ENCODE measurements at places on chromosomes 3 and 15.

DNA sequence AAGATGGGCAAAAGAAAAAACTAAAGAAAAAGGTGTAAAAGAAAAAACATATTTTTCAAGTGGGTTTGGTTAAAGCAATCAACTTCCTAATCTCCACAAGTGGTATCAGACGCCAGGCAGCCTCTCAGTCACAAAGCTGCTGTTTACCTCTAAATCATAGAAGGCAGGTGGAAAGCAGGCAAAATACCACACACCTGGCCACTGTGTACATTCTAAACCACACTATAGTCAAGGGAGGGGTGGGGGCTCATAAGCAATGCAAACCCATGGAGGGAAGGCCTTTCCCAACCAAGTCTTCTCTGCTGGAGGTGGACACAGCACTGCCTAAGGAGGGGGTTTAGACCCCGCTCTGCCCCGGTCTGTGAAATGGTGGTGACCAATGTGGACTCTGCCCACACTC, 50.4 kb downstream of the MCF2L2 start:
- no peak for DNase-seq

DNA sequence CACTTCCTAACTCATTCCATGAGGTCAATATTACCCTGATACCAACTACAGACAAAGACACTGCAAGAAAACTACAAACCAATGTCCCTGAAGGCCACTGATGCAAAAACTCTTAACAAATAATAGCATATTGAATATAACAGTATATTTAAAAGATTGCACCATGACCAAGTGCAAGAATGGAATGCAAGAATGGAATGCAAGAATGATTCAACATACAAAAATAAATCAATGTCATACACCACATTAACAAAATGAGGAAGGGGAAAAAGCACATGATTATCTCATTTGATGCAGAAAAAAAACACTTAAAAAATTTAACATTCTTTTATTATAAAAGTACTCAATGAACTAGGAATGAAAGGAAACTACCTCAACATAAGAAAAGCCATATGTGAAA, 463.1 kb upstream of the NECTIN3 start:
- DNase-seq = no peak

- no peak for DNase-seq
These were observed 12.9 kb upstream of the TMC3 start for GRCh38 chr15:81386947-81387346.

GRCh38 chr3:98877132-98877531, 24.4 kb downstream of the DCBLD2 start:
- DNase-seq = no peak

DNA sequence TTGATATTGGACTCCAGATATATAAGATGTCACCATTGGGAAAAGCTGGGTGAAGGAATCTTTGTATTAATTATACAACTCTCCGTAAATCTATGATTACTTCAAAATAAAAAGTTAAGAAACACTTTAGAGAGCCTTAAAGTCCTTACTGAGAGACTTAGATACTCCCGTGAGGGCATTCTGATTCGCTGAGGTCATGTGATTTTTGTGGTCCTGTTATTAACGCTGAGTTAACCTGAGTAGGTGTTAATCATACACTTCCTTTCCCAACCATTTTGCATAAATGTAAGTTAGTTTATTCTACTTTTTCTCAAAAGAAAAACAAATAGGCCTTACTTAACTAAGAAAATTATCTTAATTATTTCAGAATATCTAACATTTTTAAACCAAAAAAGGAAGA, 67.1 kb upstream of the LMOD3 start:
- no peak for DNase-seq

DNA sequence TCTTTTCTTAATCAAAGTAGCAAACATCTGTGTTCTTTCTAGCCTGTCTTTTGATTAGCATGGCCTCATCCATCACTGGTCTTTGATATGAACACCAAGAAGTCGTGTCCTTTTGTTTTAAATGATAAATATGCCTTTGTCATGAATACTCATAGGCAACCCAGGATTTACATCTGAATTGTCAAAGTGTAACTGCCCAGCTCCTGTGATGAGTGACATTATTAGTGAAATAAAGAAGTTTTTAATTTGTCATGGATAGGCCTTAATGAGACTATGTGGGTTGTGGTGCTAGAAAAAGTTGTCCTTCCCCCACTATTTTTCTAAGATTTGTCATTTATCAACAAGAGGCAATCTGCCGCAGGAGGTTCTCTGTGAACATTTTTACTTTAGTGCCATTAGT, 150.0 kb downstream of the CDIN1 start:
- no peak for DNase-seq

DNA sequence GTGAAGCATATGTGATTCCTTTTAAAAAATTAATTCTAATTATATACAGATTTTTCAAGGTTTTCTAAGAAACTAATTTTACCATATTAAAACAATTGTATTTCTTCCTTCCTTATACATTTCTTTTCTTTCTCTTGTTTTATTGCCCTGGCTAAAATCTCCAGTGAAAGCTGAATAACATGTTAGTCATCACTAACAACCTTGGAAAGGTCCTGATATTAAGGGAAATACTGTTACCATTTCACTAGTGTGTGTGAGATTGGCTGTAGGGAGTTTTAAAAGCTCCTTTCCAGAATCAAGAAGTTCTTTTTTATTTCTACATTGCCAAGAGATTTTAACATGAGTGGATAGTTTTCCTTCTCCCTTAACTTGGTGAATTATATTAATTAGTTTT, 229.7 kb upstream of the EIF1B start:
- no peak for DNase-seq

DNA sequence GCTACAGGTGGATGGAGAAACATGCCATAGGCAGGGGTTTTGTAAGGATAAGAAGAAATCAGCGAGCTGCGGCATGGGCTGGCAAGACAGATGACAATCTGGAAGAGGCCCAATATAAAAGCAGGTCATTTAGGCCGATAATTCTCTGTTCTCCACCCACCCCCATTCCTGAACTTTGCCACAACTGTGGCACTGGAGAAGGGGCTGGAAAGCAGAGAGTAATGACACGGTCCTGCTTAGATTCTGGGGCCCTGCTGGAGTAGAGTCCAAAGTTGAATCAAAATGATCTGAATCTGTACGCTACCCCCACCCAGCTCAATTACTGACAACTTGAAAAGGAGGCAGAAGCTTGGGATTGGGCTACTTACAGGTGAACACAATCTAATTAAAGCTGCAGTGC, 18.4 kb upstream of the BUB1B start:
- no peak for DNase-seq

- no peak for DNase-seq
These were observed 1.3 kb upstream of the PPP4R2 start for GRCh38 chr3:72995337-72995736.

DNA sequence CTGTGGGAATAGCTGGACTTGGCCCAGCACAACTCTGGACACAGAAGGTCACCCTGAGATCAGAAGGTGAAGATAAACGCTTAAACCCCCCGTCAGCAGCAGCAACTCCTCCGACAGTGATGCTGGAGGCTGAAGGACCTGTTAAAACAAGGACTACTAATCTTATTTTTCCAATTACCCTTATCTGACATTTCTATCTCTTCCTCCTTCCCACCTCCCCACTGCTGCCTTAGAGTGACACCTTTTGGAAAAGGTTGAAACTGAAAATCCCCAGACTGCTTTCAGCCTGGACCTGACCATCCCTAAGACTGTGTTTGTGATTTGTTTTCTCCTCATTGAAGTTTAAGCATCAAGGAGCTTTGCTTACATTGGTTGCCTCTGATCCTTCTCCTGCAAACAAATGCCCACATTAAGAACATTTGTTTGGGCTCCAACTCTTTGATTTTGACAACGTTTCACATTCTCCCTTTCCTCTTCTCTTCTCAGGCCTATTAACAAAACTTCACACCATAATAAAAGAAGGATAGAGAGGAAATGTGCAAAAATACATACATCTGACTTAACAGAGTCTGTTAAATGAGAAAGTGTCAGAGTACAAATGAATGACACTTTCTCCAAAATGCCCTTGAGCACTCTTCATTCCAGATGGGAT, 410.6 kb upstream of the WNT5A start:
- no peak for DNase-seq

GRCh38 chr3:174955513-174956016, 96.4 kb downstream of the NAALADL2 start:
- no peak for DNase-seq

DNA sequence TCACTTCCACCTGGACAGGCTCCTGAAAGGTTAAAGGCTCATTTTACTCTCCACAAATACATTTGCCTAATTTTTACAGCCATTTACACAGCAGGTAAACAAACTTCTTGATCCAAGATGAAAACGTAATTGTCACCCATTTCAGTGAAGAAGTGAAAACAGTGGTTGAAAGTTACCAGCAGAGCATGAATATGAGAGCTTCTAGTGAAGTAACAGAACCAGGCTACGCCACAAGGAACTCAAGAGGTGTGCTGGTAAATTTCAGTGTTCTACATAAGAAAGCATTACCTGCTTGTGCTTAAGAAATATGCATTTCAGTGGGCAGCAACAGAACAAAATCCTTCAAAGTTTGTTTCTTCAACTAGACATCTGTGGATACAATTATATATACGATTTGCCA, 113.2 kb downstream of the MECOM start:
- DNase-seq = no peak

DNA sequence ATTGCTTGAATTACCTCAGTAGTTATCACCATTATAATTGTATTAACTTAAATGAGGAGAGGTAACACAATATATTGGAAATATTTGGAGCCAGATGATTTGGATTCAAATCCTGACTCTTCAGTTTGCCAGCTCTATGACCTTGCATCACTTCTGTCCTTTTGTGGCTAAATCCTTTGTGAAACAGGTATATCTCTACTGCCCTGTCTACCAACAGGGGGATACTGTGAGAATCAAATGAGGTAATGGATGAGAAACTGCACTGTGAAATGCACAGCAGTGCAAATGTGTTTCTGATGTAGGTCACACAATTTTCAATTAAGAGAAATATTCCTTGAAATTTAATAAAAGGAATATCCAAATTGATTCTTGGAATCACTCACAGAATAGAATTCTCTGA, 58.8 kb downstream of the CCDC54 start:
- no peak for DNase-seq

- DNase-seq = no peak
These were observed 650.5 kb downstream of the ROBO2 start for GRCh38 chr3:77690284-77690845.

GRCh38 chr3:136296960-136297359, 46.8 kb downstream of the PCCB start:
- DNase-seq = no peak

DNA sequence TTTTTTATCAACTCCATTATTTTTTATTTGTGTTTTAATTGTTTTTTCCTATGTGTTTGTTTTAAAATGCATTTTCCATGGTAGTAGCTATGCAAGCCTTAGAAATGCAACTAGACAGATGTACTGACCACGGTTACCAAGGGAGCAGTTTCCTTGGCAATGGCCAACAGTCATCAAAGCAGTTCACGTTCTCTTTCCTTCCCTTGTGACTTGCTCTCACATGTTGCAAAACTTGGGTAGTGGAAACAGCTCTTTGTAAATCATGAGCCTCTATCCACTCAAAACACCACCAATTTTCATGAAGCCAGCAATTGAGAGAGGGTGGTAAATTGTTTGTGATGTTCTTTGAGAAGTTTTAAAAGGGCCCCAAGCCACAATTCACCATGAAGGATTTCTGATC, 499.4 kb upstream of the MDFIC2 start:
- no peak for DNase-seq

DNA sequence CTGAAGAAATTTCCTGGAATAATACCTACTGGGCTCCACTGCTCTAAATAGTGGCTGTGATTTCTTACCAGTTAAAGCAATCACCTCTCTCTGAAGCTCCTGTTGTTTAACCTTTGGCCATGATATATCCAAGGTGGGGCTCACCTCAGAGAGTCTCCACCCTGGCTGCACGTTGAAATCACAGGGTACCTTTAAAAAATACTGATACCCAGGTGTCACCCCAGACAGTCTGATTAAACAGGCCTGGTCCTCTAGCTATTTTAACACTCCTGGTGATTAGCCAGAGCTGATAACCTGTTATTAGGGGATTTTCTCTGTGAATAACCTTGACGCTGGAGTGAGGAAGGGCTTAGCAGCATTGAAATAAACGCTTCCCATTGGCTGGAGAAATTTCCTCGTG, 22.3 kb upstream of the ZBTB38 start:
- no peak for DNase-seq

DNA sequence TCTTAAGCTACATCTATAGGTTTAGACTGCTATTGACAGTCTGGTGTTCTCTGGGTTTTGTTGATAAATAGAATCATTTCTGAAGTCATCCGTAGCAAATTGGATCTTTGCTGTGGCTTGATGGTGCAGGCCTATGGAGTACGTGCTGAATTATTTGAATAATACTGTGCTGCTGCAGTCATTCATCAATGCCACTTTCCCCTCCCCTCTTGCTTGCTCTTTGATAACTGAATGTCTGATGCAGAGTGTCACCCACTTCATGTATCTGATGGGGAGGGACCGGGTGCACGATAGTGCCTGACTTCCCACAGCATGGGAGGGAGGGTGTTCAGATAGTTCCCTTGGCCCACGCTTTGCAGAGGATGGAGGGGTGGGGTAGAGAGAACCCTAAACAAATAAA, 179.9 kb downstream of the AGBL1 start:
- DNase-seq = no peak

- DNase-seq = no peak
These were observed 168.0 kb downstream of the GMNC start for GRCh38 chr3:190694335-190695001.

DNA sequence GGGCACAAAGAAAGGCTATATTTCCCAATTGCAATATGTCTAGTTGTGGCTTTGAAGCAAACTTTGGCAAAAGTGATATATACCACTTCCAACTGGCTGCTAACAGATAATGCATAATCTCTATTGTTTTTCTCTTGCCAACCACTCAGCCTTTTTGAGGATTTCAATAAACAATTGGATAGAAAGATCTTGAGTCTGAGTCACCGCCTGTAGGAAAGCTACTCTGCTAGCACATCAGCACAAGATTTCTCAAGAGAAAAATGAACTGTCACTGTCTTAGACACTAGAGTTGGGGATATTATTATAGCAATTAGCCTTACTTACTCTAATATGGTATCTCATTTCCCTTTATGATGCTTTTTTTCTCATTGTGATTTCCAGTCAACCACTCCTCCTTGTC, 119.7 kb downstream of the SST start:
- DNase-seq = no peak

GRCh38 chr3:107810171-107811071, 280.4 kb downstream of the CD47 start:
- no peak for DNase-seq

GRCh38 chr15:67097930-67098740, 32.7 kb downstream of the SMAD3 start:
- peak; percentile 35 for DNase-seq

DNA sequence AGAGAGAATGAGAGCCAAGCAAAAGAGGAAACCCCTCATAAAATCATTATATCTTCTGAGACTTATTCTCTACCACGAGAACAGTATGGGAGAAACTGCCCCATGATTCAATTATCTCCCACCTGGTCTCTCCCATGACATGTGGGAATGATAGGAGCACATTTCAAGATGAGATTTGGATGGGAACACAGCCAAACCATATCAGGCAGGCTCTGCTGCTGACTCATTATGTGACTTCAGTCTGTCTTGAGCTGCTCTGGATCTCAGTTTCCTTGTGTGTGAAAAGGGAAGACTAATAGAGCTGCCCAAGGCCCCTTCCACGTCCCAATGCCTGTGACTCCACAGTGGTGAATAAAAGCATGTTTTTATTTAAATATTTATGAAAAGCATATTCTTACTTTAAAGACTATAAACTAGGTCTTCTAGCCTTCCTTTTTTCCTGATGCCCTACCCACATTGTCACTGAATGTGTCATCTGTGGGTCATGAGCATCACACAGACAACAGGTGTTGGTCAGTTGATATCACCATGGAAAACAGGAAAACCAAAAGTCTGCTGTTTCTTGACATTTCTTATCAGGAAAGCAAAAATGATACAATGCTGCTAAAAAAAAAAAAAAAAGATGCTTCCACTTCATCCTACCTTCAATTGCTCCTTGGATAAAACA, 96.0 kb upstream of the PPP2R3A start:
- DNase-seq = no peak

All from T-helper 1 cell (primary cell).